ENCODE measurements at places on chromosomes 13 and 19. TPM values are rescaled to one million over a fixed set of nuclear protein-coding genes. Genes with fewer than 3 reads are reported as not detected.

GRCh38 chr13:32790731-32791130, 204.5 kb downstream of the PDS5B start:
- no peak for DNase-seq

IGFL3 gene
- not detected for total RNA-seq

DNA sequence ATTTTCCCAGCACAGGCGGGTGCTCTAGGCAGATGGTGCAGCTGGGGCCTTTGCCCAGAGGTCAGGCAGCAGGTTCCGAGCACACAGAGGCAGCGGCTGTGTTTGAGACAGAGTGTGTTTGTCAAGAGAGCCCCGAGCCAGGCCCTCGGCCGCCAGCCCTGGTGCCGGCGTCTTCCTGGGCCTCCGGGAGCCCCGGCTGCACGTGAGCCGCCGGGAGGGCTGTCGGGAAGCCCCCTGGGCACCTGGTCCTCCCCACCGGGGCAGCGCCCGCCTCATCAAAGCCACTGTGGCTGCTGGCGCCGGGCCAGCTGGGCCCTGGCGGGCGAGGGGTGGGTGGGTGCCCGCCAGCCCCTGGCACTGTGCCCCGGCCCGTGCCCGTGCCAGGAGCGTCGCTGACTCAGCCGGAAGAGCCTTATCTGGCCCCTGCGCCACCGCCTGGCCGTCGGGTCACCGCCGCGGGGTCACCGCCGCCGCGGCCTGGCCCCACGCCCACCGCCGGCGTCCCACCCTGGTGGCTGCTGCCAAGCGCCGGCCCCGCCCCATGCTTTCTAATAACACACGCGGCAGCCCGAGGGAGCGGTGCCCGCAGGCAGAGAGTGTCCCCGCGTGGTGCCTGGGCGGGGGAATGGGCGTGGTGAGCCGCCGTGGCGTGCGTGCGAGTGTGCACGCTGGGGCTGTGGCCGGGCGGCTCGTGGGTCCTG, 14.9 kb downstream of the ARID3A start:
- DNase-seq = no peak

PSG1 gene
- not detected for total RNA-seq

FBN3 gene
- 0.10 TPM for total RNA-seq

KIR2DL3 gene
- total RNA-seq = not detected

All from Panc1 (cell line).